Islet precursor cell (in vitro differentiated cells): ENCODE measurements at places on chromosomes 3 and 15.
A peak's percentile ranks its signal among the peaks of the same experiment; 100 is the strongest.

- peak; percentile 72 for DNase-seq
These were observed 229.0 kb downstream of the ITPR1 start for GRCh38 chr3:4722103-4722502.

DNA sequence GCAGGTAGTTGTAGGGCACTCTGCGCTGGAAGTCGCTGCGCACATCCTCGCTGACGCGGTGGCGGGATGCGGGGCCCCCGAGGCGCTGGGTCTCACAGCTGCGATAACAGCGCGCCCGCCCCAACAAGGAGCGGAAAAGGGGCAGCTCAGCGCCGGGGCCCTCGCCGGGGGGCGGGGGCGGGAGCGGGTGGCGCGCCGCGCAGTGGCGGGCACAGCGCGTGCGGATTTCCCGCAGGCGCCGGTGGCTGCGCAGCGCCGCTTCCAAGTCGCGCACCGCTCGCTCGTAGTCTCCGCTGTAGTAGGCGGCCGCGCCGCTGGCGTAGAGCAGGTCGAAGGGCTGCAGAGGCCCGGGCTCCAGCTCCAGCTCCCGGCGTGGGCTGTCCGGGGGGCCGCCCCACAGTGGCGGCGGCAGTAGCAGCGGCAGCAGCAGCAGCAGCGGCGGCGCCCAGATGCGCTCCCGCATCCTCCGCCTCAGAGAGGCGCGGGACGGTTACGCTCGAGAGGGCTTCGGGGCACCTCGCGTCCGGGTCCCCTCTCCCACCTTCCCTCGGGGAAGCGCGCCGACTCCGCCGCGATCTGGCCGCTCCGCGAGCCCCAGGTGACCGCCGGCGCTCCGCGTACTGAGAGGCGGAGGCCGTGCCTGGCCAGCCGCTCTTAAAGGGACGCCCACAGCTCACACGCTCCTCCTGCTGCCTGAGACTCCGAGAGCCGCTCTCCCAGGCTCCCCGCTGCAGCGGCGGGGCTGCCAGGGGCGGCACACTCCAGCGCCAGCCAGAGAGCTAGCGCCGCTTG, at the start of gene P3H2:
Gene P3H2, minus strand, starts transcription at position 629 of the 792 bp plus-strand sequence. Its CDS starts 166 bp downstream, at position 463.
- DNase-seq: peak; percentile 96

- DNase-seq: peak; percentile 83
These were observed 10.3 kb upstream of the KIF7 start for GRCh38 chr15:89665449-89666181.

- DNase-seq: no peak
These were observed 12.5 kb downstream of the TEX264 start for GRCh38 chr3:51683566-51683965.

DNA sequence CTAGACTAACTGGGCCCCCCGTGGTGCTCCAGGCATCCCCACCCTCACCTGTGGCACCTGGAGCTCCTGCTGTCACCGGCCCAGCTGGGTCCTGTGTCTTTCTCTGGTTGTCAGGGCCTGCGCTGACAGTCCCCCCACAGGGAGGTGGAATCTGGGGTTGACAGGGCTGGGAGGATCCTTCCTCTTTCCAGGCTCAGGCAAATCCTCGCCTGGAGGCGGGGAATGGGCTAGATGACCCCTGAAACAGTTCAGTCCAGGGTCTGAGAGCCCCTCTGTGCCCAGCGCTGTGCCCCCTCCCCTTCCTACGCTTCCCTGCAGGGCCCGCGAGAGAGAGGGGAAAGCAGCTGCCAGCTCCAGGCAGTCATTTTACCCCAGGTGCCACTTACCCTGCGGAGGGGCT, 50.1 kb upstream of the MCF2L2 start:
- peak; percentile 38 for DNase-seq

DNA sequence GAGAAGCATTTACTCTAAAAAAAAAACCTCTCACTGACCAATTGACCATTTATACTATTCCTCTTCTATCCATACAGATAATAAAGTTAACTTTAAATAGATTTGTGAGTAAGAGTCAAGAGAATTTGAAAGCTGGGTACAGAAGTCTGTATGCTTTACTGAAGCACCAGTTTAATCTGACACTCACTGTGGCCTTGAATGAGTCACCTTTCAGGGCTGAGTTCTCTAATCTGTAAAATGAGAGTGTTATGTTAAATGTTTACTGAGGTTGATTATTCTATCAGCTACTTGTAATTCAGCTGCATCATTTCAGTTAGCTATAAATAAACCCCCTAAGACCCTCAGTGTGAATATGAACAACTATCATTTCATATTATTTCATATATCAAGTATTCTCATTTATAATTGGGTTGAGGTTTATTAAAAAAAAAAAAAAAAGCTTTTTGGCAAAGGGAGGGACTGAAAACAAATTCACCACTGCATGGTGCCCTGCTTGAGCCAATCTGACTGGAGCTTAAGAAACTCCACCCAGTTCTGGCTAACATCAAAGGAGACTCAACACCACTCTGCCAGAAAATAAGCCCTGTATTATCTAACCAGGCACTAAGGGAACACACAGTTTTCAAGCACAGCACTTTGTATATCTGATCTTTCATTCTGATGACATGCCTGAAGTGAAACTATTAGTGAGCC, 2.8 kb downstream of the MAP4 start:
- DNase-seq: no peak

GRCh38 chr3:106685745-106686144, 691.5 kb upstream of the CCDC54 start:
- no peak for DNase-seq

GRCh38 chr3:48696601-48697000, 10.9 kb upstream of the NCKIPSD start:
- DNase-seq: no peak

DNA sequence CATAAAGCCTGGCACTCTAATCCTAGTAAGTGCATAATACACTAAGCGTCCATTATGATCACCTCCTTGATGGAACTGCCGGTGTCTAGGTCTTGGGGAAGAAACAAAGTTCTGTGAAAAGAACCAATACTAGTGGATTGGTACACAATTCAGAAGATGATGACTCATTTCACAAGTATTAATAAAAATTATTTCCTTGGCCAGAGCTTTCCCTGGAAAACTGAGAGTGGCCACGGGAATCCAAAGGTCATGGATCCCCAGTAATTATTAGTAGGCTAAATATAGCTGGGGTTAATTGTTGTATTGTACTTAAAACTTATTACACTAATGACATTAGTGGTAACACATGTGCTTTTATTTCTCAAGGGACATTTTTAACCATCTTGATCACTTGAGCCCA, 808.0 kb upstream of the NR2F2 start:
- DNase-seq: no peak

- peak; percentile 50 for DNase-seq
These were observed 12.4 kb downstream of the SLCO3A1 start for GRCh38 chr15:91865950-91866349.

DNA sequence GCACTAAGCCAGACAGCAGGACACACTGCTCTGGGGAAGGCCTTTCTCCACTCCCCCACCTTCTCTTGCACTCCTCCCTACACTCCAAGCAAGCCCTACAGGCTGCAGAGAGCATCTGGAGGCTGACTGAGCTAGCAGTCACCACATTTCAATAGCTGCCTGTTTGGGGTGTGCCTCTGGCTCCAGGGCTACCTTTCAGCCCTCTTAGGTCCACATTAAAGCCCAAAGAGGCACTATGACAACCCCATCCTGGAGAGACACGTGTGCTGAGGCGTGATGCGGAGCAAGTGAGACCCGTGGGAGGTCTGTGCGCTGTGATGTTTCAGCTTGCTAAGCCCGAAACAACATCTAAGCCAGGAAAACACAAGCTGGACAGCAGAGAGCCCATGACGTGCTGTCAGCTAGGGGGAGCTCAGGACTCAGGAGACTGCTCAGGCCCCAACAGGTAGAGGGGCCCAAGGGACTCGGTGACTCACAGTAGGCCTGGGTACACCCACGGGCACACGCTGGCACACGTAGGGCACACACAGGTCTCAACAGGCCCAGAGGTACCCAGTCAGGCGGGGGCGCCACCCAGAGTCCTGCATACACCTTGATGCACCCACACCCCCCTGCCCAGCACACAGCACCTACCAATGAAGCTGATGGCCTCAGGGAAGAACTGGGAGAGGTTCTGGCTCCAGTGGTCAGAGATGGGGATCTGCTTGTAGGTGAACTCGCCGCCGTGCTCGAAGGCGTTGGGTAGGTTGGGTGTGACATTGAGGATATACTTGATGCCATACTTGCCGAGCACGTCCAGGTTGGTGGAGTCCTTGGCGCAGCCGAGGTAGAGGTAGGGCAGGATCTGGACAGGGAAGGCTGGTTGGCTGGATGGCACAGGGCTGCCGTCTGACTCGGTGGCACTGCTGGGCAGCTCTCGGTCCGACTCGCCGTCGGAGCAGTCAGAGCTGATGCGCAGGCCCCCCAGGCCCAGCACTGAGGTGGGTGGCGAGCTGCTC, 2.8 kb downstream of the DUSP7 start:
- DNase-seq: no peak

DNA sequence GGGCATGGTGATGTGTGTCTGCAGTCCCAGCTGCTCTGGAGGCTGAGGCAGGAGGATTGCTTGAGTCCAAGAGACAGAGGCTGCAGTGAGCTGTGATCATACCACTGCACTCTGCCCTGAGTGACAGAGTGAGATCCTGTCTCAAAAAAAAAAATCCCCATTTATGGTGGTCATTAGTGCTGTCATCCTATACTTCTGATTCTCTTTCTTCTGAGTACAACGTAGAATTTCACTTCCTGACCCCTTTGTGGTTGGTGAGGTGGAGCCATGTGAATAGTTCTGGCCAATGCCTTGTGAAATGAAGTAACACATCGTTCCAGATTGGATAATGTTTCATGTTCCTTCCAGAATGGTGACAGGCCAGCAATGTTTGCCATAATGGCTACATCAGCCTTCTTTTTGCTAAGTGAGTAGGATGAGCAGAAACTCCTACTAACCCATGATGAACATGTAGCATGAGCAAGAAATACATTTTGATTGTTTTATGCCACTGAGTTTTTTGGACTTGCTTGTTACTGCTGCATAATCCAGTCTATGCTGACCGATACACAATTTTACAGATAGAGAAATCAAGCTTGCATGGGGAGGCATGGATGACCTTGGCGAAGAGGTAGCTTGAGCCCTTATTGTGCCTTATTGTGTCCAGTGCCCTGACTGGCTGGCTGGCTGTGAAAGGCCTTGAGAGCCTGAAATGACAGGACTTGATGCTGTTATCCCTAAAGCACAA, 30.9 kb upstream of the TLE3 start:
- DNase-seq: no peak

- no peak for DNase-seq
These were observed 33.0 kb upstream of the NR2E3 start for GRCh38 chr15:71777216-71777943.

DNA sequence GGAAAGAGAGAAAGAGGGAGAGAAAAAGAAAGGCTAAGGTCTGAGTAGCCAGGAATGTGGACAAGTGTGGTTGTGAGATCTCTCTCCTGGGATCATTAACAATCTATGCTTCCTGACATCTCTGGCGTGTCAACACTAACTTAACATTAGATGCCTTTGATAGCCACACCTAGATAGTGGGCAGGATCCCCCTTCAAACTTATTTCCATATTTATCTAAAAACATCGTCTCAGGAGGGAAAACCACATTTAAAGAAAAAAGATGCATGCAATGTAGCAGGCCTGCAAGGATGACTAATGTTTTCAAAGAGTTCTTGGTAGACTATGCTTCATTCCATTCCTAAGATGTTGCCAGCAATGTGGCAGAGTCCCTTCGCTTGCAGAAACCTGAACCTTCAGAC, 80.9 kb downstream of the MLH1 start:
- no peak for DNase-seq

DNA sequence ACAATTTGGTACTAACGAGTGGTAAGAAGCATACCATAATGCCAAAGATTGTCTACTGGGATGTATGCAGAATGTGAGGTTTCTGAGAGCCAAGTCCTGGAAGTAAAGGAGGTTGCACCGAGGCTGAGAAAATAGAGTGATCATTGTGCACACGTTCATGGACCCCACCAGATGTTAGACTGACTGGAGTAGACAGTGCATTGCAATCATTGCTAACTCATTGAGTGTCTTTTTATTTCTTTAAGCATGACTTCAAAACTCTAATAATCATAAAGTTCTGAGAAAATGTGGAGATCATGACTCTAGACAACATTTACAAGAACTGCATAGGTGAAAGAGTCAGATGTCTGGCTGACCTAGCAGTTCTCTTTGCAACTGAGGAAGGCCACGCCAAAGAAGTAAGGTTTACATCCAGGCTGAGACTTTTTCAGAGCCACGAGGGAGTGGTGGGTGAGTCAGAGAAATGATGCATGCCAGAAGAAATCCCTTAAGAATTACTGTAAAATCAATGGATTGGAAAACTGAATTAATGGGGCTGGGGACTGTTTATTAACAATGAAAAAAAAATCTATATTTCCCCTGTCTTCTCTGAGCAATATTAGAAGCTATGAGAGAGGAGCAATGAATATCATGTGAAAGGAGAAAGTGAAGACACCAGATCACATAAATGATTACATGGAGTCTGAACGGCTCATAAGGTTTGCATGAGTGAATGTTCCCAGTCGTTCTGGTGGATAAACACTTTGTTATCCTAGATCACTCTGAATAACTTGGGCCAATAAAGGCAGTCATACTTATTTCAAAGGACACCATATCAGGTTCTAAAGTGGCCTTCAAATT, 76.0 kb upstream of the SLC25A26 start:
- DNase-seq: no peak

GRCh38 chr3:43728947-43729346, 38.2 kb downstream of the ABHD5 start:
- no peak for DNase-seq

- no peak for DNase-seq
These were observed 80.6 kb downstream of the RAD18 start for GRCh38 chr3:8882642-8883041.

- DNase-seq: peak; percentile 88
These were observed 116.5 kb downstream of the LPP start for GRCh38 chr3:188270423-188270972.

DNA sequence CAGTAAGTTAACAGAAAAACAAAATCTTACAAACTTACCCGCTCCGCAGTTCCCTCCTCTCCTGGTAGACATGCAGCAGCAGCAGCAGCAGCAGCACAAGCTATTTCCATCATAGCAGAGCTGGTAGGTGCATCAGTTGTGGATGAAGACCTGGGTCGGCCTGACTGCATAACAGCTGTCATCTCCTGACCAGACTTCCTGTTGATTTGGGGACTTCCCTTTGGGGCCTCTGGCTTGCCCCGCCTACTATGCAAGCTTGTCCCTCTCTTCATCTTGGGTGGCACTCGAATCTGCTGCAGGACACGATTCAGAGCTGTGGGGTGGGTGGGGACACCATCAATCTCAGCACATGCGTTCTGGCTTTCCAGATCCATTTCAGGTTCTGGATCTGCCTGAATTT, 65.7 kb downstream of the TMCC1 start:
- no peak for DNase-seq

GRCh38 chr15:84654689-84655453, 788 bp upstream of the WDR73 start:
- peak; percentile 85 for DNase-seq

DNA sequence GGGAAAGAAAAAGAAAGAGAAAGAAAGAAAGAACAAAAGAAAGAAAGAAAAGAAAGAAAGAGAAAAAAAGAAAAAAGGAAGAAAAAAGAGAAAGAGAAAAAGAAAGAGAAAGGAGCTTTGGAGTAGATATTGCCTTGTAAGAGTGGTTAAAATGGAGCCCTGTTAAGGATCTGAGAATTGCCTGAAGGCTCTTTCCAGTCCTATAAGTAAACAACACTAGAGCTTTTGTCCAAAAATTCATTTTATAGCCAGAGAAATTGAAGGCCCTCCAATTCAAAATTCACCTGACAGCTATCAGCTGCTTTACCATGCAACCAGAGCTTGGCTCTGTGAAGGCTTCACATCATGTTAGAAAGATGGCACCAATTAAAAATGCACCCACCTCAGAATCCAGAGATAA, 102.1 kb upstream of the FRMD4B start:
- no peak for DNase-seq

- no peak for DNase-seq
These were observed 51.2 kb downstream of the HACD2 start for GRCh38 chr3:123533554-123534159.
